8988T (cell line): ENCODE measurements at places on chromosomes 2 and 18.

- no peak for DNase-seq
Measured at GRCh38 chr2:66862885-66863650, 428.1 kb downstream of the MEIS1 start.

- DNase-seq: no peak
Measured at GRCh38 chr2:103361712-103362111, 599.9 kb downstream of the TMEM182 start.

GRCh38 chr18:398935-399630 is 101.4 kb downstream of the COLEC12 start:
- no peak for DNase-seq

GRCh38 chr2:69677914-69678313 is 34.4 kb upstream of the AAK1 start:
- DNase-seq: no peak

DNA sequence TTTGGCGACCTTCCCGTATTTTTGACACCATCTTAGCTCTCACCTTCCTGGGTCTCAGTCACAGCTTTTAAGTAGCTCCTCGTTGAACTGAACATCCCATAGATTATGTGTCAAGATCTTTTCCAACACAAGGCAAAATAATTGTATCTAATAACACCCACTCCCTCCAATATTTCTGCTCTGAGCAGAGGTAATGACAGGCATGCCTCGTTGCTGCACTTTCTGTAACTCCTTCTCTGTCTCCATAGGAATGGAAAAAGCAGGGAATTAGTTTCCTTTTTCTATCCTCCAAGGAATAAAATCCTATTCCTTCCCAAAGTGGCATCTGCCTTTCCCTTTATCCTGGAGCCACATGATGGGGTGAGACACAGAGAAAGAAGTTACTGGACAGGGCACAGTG is 174.0 kb upstream of the CDH20 start:
- DNase-seq: no peak

DNA sequence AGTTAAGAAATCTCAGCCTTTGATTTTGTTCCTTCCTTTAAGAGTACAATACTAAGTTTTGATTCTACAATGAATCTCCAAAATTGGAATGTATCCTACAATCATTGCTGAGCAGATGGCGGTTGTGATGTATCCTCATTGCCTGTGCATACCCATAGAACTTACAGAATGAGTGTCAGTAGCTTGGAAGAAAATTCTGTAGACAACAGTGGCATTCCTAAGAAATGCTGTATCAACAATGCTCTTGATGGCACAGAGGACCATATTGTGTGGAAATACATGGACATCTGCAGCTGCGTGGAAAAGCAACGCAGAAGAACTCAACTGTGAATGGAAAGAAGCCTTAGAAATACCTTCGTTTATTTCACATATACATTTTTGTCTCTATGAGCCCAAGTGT is 30.2 kb downstream of the GAREM1 start:
- no peak for DNase-seq

GRCh38 chr2:10559634-10560224 is 111.6 kb upstream of the ODC1 start:
- no peak for DNase-seq

- DNase-seq: no peak
Measured at GRCh38 chr2:109171444-109172334, 42.7 kb downstream of the SH3RF3 start.

GRCh38 chr2:225367482-225367881 is 32.0 kb upstream of the NYAP2 start:
- DNase-seq: no peak

DNA sequence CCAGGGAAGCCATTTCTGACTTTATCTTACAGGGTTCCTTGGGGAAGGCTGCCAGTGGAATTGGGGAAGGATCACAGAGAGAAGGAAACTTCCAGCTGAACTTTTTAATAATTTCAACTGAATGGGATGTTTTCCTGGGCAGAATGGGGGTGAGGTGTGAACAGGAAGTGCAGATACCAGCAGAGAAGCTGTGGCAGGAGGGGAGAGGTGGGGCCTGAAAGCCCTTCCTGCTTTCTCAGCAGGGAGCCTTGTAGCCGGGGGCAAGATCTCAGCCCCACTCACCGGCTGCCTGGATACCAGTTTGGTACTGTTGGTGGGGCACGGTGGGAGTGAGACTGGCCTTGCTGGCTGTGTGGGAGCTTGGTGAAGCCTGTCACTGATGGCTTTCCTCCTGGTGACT is 170.5 kb downstream of the ZBTB7C start:
- no peak for DNase-seq

- no peak for DNase-seq
Measured at GRCh38 chr2:70515938-70516337, 37.7 kb downstream of the TGFA start.

GRCh38 chr2:134609924-134610513 is 108.8 kb downstream of the TMEM163 start:
- no peak for DNase-seq

DNA sequence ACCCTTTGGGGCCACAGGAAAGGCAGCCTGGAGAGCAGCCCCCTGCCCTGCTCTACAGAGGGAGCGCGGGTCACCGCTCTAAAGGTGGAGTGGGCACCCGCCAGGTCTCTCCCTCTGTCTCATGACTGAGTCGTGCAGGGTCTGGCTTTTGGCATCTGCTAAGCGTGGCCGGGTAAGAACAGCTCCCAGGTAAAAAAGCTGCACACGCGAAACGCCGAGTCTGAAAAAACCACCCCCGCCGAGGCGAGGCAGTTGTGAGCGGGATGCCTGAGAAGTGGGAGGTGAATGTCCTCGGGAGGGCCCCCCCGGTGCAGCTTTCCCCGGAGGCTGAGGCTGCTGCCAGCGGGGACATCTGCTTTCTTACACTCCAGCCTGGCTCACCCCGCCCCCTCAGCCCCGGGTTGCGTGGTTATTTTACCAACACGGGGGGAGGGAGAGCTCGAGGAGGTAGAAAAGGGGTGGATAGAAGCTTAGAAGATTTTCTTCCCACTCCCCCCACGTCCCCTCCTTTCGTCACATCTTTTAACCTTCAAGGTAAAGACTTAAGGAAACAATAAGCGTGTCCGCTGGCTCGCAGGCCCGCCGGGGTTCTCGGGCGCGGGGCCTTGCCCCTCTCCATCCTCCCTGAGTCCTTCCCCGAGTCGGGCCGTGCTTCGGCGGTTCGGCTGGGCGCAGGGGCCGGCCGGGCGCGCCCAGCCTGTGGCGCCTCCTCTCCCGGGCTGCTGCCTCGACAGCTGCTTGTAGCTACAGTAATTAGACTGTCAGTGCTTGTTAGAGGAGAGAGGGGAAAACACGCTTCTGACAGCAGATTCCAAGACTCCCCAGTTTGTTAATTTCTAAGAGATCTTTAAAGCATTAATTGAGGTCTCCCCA is 70.6 kb upstream of the PSMD14 start:
- DNase-seq: no peak

- DNase-seq: no peak
Measured at GRCh38 chr2:189528617-189529016, 52.0 kb downstream of the SLC40A1 start.

DNA sequence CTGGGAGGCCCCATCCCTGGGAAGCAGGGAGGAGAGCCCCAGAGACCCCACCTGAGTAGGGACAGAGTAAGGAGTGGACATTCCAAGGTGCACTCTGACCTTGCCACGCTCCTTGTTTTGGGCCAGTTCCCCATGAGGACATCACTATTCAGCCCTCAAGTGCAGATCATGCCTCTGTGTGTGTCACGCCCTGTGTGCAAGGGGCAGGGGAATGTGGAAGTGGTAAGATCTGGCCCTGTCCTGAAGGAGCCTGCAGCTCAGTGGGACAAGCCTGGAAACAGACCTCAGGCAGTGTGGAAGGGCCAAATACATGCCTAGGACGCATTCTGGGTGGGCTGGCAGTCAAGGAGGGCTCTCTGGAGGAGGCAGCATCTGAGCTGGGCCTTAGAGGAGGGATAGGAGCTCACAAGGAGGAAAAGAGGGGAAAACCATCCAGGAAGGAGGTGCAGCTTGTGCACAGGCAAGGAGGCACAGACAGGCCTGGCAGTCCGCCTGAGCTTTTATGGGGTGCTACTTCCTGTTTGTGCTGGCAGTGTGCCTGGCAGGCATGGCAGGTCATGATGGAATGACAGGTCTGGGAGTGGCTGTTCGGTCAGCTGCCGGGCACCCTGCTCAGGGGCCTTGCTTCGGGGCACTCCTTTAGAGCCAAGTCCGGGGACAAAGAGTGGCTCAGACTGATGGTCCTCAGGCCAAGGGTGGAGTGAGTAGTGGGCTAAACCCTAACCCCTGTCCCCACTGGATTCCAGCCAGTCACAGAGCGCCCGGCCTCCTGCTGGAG is 3.3 kb downstream of the KLHL30 start:
- no peak for DNase-seq

DNA sequence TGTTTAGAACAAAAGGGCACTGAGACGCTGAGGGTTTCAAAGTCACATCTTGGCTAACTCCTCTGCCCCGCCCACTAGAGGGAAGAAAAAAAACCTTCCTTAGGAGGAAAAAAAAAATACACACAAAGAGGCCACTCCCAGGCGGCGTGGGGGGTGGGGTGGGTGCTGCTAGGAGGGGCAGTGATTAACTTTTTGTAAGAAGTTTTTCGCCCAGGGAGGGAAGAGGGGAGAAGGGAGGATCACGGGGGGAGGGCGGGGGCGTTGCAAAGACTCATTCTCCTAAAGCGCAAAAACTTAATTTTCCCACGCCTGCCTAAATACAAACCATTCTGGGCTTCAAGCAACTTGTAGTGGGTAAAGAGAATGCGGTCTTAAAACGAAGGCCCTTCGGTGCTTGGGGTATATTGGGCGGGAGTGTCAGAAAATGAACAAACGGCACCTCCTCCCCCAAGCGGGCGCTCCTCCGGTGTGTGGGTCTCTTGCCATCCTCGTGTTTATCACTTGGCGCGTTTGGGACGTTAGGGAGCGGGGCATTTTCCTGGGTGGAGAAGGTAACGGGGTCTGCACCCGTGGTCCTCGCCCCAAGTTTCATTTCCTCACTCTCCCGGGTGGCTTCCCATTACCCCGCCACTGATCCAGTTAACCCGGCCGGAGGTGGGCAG is 1.7 kb downstream of the CXCR4 start:
- DNase-seq: no peak

- DNase-seq: no peak
Measured at GRCh38 chr2:51093016-51093415, 61.1 kb upstream of the NRXN1 start.

DNA sequence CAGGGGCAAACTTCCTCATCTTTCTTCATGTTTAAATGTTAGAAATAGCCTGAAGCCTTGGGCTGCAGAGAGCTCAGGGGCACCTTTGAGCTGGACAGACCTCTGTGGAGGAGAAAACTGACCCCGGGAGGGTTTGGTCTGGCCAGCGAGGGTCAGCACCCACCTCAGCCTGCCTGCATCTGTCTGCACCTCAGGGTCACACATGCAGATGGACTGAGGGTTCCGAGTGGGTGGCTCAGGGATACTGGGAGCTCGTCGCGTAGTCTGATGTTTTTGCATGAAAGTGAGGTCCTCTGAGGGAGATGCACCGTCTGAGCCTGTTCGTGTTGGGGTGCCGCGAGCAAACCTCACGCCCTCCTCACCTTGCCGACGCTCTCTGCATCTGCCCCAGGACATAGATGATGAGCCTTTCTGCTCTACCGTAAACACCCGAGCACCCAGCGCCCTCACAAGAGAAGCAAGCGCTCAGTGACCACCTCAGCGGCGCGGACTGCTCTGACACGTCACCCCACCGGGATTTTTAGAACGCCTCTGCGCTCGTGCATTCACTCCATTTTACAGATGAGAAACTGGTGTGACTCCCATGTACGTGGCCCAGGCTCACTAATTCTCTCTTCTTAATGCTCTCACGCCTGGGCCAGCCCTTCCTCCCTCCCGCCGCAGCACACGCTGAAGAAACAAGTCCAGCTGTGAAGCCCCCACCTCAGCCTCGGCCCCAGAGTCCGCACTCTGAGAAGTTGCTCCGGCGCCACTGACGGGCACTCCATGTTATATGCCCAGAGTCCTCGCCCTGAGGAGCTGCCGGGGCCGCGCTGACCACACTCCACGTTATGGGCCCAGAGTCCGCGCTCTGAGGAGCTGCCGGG is 9.5 kb downstream of the KCNG2 start:
- DNase-seq: no peak

DNA sequence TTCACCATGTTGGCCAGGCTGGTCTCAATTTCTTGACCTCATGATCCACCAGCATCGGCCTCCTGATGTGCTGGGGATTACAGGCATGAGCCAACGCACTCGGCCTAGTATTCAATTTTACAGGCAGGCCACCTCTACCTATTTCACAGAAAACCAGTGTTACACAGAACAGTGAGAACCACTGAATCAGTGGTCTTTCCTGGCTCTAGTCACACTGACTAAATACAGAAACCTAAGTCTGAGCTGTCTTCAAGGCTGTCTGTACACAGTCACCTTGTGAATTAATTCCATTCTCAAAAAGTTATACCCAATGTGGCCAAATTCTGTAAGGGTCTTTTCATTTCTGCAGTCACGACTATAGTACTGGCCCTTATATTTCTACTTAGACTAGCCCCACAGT is 3.5 kb downstream of the RNF149 start:
- no peak for DNase-seq

DNA sequence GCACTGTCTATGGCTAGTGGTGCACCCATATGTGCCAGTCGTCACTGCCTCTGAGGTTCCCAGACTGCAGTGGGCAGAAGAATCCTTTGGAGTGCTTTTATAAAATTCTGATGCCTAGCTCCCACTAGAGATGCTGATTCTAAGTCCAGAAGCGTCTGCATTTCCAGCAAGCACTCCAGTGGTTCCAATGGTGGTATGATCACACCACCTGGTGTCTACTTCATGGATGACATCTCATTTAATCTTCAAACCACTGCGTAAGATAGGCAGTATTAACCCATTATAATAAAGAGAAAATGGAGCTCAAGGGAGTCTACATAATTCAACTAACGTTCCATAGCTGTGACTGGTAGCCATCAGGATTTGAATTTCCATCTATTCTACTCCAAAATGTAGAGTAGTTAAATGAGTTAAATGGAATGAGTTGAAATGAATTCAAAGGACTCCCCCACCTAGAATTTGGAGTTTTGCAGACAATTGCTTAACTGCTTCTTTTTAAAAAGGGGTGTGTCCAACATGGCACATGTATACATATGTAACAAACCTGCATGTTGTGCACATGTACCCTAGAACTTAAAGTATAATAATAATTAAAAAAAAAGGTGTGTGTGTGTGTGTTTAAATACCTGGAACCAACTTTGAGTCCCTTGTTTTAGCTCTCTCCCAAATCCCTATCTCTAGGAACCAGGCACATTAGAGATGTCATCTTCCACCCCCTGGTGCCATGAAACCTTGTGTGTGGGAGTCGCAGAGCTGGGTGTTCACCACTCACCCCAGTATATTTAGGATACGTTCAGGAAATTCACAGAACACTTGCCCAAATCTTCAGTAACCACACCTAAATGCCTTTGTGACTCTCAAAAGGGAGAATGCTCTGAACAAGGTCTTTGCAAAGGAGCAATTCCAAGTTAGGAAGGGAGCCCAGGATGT is 14.1 kb downstream of the LAMA3 start:
- DNase-seq: peak; percentile 52

GRCh38 chr2:120828066-120828465 is 92.4 kb downstream of the GLI2 start:
- no peak for DNase-seq
